ENCODE measurements at places on chromosomes 6 and 20. TPM values are rescaled to one million over a fixed set of nuclear protein-coding genes. Genes with fewer than 3 reads are reported as not detected.

DNA sequence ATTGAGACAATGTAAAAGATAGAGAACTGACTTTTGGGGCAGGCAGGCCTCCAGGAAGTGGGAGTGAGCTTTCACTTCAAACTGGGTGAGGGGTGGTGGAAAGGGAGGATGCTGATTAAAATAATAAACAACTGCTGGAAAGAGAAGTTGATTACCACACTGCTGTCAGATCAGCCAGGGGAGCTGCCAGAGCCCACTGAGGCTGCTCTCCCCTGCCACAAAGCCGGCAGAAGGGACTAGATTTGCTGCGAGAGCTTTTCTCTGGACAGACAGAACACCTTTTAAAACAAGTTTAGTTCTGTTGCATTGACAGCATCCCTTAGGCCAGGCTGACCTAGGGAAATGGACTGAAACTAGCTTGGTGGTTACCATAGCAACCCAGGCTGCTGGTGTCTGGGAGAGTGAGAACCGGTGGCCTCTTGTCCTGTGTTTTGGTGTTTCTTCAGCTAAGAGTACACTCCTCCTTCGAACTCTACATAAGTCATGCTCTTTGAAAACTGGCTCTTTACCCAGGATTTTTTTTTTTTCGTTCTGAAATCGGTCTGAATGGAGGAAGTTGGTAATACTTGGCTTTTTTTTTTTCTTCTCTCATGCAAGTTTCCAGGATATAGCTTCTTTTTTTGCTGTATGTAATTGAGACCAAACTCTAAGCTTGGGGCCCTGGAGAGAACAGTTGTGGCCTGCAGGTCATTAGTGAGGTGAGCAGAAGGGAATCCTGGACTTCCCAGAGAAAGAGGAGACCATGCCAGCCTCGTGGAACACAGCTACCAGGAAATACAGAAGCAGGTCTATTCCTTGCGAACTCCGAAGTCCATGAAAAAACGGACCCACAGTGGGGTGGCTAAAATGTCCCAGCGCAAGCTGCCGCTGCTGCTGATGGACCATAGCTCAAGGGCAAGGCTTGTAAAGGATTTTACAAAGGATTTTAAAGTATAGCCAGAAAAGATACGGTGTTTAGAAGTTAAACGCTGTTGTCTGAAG, 374.4 kb downstream of the UTRN start:
- peak; percentile 20 for DNase-seq

The SLC32A1 gene
- not detected for total RNA-seq

The SLC17A3 gene
- total RNA-seq: not detected

DNA sequence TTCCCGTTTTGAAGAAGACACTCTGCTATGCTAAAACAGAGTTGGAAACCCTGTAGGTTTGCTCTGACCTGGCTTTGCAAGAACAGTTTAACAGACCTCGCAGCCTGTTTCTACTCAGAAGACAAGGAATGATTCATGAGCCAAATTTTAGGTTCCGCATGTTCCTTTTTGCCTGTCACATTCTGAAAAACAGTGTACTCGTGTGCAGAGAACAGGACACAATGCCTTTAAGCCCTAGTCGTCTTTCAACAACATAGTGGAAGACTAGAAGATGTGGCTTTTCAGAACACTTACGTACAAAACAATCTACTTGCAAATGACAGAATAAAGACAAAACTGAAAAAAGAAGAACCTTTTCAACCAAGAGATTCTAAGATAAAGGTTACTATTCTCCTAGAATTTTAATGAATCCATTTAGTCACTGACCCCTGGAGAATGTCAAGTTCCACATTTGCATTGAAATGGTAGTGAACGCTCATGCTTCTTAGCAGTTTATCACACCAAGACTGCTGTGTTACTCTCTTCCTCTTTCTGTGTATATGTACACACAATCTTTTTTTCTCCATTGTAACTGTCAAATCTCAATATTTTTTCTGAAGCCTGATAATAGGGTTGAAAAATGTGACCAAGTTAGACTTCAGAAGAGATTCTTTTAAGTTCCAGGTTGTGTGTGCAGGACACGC, 220.7 kb upstream of the NRSN1 start:
- no peak for DNase-seq

The GINS1 gene
- total RNA-seq: 34.9 TPM
